ENCODE measurements at places on chromosomes 7 and 10.

GRCh38 chr7:124689523-124689922 is 76.1 kb downstream of the GPR37 start:
- no peak for DNase-seq

- DNase-seq: peak; percentile 81
These were observed 5.8 kb downstream of the DKK1 start for GRCh38 chr10:52319926-52320325.

DNA sequence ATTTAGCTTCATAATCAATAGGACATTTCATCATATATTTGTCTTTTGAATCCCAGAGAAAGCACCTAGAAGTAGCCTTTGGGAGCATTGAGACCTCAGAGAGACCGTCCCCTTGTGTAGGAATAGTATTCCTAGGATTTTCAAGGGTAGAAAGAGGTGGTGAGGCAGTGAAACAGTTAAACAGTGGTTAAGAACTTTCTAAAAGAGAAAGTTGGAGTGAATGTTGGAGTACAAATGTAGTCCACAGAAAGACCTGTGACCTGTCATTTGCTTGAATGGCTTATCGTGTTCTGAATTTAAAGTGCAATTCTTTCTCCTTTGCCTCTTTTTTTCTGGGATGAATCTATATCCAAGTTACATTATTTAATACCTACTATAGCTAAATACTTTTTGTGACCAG is 30.0 kb downstream of the GBF1 start:
- no peak for DNase-seq

DNA sequence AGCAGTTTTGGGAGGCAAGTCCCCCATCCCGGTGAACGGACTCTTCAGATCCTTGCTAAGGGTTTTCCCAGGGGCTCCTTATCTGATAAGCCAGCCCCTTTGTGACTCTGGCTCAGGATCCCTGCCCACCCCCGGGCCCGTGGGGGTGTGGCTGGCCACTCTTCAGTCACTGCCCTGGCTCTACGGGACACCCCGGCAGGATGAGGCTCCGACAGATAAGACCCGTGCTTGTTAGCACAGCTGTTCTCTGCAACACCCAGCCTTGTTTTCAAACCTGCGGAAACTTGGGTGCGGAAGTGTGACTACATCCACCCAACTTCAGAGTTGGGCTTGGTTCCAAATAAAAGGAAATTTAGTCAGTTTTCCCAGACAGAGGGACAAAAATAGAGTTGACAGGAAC is 66.7 kb upstream of the PODXL start:
- no peak for DNase-seq

- peak; percentile 34 for DNase-seq
These were observed 45.5 kb downstream of the NOD1 start for GRCh38 chr7:30433082-30433481.

DNA sequence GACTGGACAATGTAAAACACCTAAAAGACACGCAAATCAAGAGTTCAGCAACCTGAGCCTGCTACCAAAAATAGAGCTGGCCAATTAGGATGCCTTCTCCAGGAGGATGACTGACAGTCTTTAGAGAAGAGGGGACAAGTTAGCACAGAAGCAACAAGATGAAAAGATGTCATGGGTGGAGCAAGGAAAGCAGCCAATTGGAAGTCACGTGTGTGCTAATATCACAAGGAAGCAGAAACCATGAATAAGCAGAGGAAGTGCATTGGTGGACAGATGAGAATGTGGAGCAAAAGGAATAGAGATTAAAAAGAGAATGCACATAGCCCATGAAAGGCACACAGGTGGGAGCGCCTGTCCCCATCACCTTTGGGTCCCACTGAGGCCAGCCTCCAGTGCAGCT is 148.1 kb downstream of the SLC25A13 start:
- no peak for DNase-seq

DNA sequence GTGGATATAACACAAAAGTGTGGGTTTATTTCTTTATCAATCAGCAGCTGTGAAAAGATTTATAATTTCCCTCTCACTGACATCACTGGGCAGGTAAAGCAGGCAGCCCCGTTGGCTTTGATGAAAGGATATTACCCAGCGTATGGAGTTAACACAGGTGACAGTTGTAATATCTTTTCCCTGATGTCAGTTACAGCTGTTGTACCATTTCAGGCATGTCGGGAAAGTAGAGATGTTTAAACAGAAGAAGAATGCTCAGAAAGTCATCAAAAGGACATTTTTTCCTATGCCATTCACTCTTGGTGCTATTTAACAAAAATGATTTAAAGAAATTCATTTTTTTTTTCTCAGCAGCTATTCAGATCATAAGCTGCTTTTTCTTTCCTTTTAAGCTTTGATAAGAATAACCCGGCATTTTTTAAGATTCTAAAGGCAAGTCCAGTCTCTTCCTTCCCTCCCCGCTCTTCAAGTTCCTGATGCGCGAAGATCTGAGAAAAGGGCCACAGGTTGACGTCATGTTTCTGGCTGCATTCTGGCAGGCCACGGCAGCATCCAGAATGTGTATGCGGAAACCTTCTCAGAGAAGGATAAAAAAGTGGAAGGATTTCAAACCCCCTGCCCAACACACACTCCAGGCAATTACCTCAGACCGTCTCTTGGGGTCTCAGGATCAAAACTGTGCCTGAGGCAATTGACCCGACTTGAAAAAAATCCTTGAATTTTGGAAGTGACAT is 32.5 kb upstream of the ADAM12 start:
- DNase-seq: peak; percentile 37

- DNase-seq: peak; percentile 31
These were observed 185.6 kb upstream of the PRSS58 start for GRCh38 chr7:142443216-142444010.
